ENCODE measurements at places on chromosomes 6 and 20. TPM values are rescaled to one million over a fixed set of nuclear protein-coding genes. Genes with fewer than 3 reads are reported as not detected.

Gene CRYBG1
- 22.2 TPM for polyA plus RNA-seq

Gene BTN1A1
- 1.4 TPM for polyA plus RNA-seq

Gene ULBP2
- 0.16 TPM for polyA plus RNA-seq

Gene PHF20
- 49.9 TPM for polyA plus RNA-seq

Gene SASH1
- not detected for polyA plus RNA-seq

Gene OPN5
- polyA plus RNA-seq, result not detected

Gene TAAR2
- not detected for polyA plus RNA-seq

Gene SDCBP2
- 2.1 TPM for polyA plus RNA-seq

Gene ABHD16B
- 0.31 TPM for polyA plus RNA-seq

Gene SLC17A2
- not detected for polyA plus RNA-seq

Gene OXT
- polyA plus RNA-seq, result not detected

Gene OPRL1
- 0.24 TPM for polyA plus RNA-seq

Gene TPX2
- polyA plus RNA-seq, result 120 TPM

Gene RAD21L1
- not detected for polyA plus RNA-seq

Gene PACRG
- not detected for polyA plus RNA-seq

Gene SPATA25
- polyA plus RNA-seq, result 0.28 TPM

Gene SGK2
- not detected for polyA plus RNA-seq

Gene IGF2R
- polyA plus RNA-seq, result 5.3 TPM

Gene ERMARD
- polyA plus RNA-seq, result 46.1 TPM

Gene KCNK16
- not detected for polyA plus RNA-seq

Gene TRERF1
- polyA plus RNA-seq, result 5.7 TPM

Gene CST8
- polyA plus RNA-seq, result not detected

Gene SLC52A3
- polyA plus RNA-seq, result not detected

Gene IP6K3
- not detected for polyA plus RNA-seq

Gene RHAG
- not detected for polyA plus RNA-seq

Gene RNF182
- not detected for polyA plus RNA-seq

Gene SLPI
- polyA plus RNA-seq, result not detected

Gene XKR7
- polyA plus RNA-seq, result not detected

Gene CTAGE9
- not detected for polyA plus RNA-seq

Gene TRIM10
- polyA plus RNA-seq, result not detected

Gene SOX4
- polyA plus RNA-seq, result 32.3 TPM

Gene BLCAP
- 60.1 TPM for polyA plus RNA-seq

Data from GM12878 (cell line).